Fibroblast of skin of left quadriceps (primary cell): ENCODE measurements at places on chromosomes 11 and 22.

DNA sequence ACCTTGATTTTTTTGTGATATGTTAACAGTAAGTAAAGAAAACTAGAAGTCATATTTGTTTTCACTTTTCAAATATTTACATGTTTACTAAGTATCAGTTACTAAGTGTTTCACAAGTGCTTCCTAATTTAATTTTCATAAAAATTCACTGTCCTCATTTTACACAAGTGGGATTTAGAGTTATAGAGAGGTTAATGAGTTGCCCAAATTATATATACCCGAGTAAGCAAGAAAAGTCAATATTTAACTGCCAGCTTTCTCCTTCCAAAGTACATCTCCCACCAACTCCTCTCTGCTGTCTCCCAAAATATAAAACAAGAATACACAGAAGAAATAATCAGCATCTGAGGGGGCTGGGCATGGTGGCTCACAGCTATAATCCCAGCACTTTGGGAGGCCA, 896.7 kb upstream of the ANO3 start:
- DNase-seq = no peak

DNA sequence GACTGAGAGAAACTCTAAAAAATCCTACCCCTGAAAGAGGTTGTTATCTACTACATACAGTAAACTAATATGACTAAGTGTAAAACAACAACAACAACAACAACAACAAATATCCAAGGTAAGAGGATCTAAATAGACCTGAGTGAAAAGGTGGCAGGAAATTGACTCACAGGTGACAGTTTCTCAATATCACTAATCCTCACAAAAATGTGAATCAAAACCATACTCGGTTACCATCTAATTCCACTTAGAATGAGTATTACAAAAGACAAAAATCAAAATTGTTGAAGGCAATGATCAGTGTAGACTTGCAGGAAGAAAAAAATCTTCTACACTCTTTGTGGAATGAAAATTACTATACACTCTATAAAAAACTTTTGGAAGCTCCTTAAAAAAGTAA, 17.5 kb downstream of the RGL4 start:
- no peak for DNase-seq

DNA sequence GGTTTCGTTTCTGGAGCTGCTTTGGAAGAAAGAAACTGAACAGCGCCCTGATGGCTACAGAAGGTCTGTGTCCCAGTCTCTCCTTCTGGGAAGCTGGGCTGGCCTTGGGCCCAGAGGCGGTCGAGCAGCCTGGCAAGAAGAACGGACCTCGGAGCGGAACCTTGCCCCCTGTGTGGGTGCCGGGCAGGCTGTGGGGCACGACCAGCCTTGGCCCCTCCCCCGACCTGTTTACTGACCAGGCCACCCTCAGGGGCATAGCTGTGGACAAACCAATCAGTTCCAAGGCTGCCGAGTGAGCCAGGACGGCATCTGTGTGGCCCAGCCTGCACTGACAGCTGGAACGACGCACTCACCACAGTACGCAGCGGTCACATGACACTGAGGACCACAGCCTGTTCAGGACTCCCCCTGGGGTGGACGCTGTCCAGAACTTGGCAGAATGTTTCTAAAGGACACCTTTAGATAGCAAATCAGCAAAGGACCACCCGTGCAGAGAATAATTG, 7.2 kb downstream of the PIM3 start:
- no peak for DNase-seq

DNA sequence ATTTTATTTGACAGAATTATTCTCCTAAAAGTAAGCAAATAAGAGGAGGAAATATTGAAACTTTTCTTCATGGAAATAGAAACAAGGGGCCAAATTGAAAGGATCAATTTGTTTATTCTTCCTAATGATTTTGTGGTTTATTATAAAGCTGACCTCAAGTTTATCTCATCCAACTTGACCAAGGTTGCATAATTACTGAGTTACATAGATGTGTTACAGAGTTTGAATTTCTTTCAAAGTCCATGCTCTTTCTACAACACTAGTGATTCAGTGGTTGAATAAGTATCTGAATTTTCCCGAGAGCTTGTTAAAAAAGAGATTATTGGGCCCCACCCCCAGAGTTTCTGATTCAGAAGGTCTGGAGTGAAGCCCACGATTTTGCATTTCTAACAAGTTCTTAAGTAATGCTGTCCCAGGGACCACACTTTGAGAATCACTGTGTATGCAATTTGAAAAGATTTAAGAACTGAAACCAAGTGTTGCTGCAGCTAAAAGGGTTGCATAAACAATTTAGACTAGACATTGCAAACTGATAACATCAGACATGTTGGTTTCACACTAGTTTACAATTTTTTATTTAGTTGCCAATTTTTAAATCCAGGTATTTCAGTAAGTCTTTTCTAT, 485.7 kb upstream of the ANO5 start:
- DNase-seq = no peak

GRCh38 chr11:32224580-32224979, 133.7 kb downstream of the RCN1 start:
- no peak for DNase-seq

GRCh38 chr22:42844756-42845155, 12.3 kb downstream of the ARFGAP3 start:
- no peak for DNase-seq

GRCh38 chr11:112336356-112336886, 75.8 kb upstream of the PLET1 start:
- DNase-seq = no peak

- DNase-seq = no peak
Measured at GRCh38 chr11:89159974-89160373, 17.7 kb upstream of the TYR start.

DNA sequence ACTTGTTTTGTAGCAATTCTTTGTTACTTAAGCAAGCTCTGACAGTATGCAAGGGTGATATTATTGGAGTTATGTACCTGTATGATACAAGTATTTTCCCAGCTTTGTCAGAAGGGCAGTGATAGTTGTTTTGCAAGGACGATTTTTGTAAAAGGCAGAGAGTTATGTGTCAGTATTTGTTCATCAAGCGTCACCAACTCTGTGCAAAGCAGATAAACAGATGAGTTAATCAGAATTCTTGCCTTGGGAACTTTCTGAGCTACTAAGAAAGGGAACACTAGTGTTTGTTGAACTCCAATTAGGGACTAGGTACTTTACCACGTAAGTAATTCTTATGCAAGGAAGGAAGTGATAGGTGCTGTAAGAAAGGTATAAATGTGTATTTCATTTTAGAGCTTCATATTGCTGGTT, 1.4 kb downstream of the USP47 start:
- peak; percentile 5 for DNase-seq

DNA sequence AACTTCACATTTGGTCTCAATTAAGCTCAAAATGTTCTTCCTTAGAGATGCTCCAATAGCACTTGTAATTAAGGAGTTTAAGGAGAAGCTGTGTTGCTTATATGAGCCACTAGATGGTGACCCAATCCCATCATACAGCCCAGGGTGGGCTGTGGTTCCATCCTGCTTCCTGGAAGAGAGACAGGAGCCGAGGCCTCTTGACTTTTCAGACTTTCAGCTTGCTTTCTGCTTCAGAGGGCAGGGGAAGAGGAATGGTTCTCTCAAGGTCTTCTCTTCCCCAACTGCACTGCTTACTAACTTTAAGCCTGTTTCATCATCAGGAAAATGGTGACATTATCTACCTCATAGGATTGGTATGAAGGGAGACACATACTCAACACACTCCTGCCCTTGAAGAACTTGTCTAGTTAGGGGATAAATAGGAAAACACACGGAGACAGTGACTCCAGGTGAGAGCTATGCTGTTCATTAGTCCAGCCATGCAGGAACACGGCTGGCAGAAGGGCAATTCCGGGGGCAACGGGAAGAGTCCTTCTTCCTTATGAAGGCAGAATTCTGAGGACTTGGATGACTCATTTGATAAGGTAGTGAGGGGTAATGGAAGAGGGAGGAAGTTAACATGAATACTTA, 20.1 kb downstream of the TMEM218 start:
- DNase-seq = peak; percentile 55

DNA sequence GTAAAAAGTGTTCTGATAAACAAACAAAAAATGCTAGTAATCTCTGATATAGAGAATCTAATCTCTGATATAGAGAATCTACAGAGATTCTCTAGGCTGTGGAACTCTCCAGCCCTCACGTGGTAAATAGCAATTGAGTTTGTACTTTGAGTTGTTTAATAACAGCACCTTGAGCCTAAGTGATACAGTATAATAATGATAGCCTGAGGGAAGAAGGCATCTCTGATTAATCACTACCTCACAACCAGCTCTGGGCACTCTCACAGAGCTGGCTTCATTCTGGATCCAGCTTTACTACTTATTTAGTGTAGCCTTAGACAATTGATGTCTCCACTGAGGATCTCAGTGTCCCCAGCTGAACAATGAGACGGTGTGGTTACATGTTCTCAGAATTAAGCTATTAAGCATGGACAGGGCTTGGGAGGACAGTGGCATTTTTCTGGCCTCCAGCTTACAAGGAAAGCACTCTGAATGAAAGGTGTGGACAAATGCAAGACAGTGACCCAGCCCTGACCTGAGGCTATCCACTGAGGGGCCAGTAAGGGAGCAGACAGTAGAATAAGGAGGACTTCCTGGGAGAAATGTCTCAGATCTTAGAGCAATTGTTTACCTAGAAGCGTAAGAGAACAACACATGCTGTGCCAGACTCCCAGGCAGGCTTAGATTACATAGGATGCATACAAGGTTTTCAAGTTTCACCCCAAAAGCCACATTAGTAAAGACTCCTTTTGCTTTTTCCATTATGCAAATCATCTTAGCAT, 88.7 kb upstream of the DRD2 start:
- DNase-seq = no peak

- no peak for DNase-seq
Measured at GRCh38 chr11:108984523-108984922, 319.7 kb downstream of the DDX10 start.

GRCh38 chr11:33256813-33257159, 395 bp upstream of the HIPK3 start:
- no peak for DNase-seq

- no peak for DNase-seq
Measured at GRCh38 chr11:67268081-67268961, 2.0 kb downstream of the GRK2 start.

DNA sequence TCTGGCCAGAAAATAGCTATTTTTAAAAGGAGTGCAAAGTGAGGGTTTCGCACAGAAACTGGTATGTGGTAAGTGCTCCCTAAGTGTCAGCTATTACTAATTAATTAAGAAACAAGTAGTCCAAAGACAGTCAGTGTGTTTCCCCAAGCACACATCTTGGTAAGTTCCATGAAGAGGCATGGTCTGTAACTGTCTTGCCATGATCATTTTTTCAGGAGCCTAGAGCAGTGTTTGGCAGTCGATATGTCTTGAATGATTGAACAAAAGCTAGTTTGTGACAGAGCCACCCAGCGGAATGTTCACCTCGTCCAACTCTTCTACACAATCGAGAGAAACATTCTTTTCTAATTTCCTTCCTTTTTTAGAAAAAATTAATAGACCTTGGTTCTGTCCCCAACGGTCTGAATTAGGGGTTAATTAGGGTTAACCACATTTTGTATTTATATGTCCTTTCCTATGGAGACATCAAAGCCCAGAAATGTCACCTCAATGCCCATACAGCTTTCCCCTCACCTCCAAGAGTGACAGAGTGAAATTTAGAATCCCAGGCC, 57.6 kb upstream of the FTH1 start:
- DNase-seq = no peak

- DNase-seq = no peak
Measured at GRCh38 chr22:32533265-32534111, 58.9 kb downstream of the FBXO7 start.

DNA sequence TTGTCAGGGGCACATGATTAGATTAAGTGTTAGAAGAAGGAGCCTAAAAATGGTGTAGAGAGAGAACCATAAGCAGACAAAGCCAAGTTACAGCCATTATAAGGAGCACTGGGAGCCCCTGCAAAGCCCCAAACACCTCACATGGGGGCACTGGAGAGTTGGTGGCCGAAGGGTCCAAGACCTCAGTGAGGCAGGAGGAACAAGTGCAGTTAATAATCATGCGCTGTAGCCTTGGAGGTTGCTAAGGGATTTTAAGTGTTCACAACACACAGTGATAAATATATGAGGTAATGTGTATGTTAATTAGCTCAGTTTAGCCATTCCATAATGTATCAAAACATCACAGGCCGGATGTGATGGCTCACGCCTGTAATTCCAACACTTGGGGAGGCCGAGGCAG, 54.4 kb upstream of the JAM3 start:
- DNase-seq = no peak

- no peak for DNase-seq
Measured at GRCh38 chr22:30861688-30862552, 106.7 kb downstream of the MORC2 start.

GRCh38 chr22:32407936-32408335, 4.1 kb downstream of the RTCB start:
- no peak for DNase-seq

DNA sequence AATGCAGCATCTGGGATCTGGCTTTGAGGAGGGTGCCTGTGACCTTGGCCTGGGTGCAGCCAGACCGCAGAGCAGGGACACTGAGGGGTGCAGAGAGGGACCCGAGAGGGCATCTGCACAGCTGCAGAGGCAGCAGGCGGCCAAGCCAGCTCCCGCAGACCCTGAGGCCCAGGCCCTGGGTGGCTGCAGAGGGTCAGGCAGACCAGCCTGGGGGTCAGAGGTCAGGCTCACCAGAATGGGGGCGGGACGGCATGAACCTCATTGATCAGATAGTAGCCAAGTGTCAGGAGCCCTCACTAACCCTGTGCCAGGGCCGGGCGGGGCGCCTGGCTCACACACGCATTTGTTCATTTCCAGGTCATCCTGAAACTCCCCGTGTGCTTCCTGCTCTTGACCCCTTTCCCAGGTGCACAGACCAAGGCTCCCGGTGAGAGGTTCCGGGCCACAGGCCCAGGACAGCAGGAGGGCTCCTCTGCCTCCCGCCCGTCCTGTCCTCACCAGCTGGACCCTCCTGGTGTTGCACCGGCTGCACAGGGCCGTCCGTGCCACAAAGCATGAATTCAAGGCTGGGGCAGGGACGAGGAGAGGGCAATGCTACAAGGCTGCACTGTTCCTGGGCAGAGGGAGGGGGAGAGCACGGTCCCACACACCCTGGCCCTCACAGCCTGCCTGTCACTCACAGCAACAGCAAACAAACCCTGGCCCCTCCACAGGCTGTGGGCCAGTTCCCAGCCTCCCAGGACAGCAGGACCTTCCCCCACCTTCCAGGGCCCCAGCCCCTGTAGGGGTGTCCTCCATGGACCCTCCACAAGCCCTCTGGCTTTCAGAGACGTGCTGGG, 3.3 kb downstream of the RTN4R start:
- no peak for DNase-seq

- DNase-seq = no peak
Measured at GRCh38 chr11:100785148-100785983, 98.3 kb downstream of the ARHGAP42 start.
